Activated T-cell treated with anti-CD3 and anti-CD28 coated beads, Interleukin-2, amount 50 U/mL, for 72 hours (primary cell): ENCODE measurements at places on chromosomes 16 and 17.
A peak's percentile ranks its signal among the peaks of the same experiment; 100 is the strongest.

DNA sequence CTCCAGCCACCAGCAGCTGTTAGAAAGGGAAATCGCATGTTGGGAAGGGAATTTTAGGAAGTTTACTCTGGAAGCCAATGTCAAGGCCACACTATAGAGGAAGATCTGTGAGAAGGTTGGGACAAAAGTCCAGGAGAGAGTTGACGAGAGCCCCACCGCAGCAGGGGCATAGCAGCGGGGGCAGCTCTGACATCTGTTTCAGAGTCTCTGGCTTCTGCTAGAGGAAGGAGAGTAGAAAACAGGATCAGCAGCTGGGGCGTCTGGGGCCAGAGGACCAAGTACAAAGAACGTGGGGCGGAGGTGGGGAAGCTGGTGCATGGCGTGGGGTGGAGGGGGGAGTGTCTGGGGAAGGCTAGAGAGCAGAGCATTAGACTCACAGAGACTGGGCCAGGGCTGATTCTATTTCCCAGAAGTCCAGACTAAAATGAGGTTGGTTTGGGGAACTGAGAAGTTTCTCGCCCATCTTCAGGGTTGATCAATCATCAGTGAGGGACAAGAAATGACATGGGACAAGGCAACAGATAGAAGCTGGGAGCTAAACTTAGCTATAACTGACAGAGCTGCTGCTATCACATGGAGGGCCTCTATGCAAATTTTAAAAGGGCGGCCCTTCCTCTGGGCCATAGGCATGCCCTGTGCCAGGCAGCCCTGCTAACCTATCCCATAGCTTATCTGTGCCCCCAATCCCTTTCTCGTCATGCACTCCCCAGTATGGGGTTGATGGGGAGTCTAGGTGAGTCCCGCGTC is 1.2 kb downstream of the RABEP2 start:
- no peaks in the 10 kb centered on the region for H3K36me3 ChIP-seq
- peak overlapping the region; percentile 9 for H3K27ac ChIP-seq
- peak overlapping the region; percentile 94 for H3K4me3 ChIP-seq
- peaks cover 20% of the 10 kb centered on the region for H3K4me1 ChIP-seq

DNA sequence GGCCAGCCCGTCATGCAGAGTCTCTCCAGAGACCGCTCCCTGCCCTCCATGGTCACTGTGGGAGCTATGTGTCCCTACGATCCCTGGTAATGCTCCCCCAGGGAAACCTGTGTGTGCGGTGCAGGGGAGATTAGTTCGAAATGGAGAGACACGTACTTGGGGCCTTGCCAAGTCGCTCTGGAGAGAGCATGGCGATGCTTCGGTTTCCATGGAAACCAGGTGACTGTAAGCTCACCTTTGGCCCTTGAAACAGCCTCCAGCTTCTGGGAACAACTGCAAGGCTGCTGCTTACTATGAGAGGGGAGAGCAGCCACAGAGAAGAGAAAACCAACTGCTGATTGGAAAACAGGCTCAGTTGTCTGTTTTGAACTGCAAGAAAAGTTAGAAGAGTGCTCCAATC is 879.7 kb upstream of the EEF2KMT start:
- H3K36me3 ChIP-seq = no peaks in the 10 kb centered on the region
- H3K4me1 ChIP-seq = no peaks in the 10 kb centered on the region
- no peak overlapping the region for H3K4me3 ChIP-seq
- no peaks in the 10 kb centered on the region for H3K27me3 ChIP-seq

- no peaks in the 10 kb centered on the region for H3K27me3 ChIP-seq
- no peak overlapping the region for H3K4me3 ChIP-seq
- DNase-seq = no peak
- H3K4me1 ChIP-seq = peaks cover 5% of the 10 kb centered on the region
These were observed 20.3 kb downstream of the GSE1 start for GRCh38 chr16:85633438-85633743.

DNA sequence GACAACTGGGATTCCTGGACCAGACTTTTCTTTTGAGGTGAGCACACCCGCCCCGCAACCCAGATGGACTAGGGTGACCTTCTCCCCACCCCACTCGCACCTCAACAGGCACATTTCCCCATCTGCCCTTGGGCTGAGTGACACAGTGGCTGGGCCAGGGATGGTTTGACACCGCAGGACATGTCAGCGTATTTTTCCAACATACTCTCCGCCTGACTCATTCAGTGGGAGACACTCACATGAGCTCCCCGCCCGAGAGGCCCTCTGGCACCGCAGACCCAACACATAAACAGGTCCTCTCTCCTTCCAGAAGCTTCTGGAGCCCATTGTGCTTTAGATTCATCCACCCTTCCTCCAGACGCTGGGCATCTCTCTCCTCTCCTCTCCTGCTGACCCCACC is 69.4 kb downstream of the ZDHHC7 start:
- no peak for DNase-seq
- H3K4me1 ChIP-seq = no peaks in the 10 kb centered on the region
- no peaks in the 10 kb centered on the region for H3K36me3 ChIP-seq
- H3K27ac ChIP-seq = no peak overlapping the region

DNA sequence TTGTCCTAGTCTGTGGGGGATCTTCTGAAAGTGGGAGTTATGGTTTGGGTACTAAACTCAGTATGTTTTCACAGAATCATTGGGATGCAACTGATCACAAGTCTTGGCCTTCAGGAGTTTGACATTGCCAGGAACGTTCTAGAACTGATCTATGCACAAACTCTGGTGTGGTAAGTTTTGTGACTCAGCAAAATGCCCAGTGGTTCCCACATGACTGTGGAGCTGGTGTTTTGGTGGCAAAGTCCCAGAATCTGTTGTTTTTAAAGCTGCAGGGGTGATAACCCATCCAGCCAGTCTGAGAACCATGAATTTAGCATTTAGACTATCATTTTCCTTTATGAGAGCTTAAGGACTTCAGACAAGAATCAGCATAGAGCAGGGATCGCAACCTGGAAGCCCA is 40.6 kb downstream of the GDE1 start:
- no peak overlapping the region for H3K4me3 ChIP-seq
- DNase-seq = no peak
- H3K27ac ChIP-seq = no peak overlapping the region
- H3K4me1 ChIP-seq = no peaks in the 10 kb centered on the region
- peaks cover 8% of the 10 kb centered on the region for H3K27me3 ChIP-seq

DNA sequence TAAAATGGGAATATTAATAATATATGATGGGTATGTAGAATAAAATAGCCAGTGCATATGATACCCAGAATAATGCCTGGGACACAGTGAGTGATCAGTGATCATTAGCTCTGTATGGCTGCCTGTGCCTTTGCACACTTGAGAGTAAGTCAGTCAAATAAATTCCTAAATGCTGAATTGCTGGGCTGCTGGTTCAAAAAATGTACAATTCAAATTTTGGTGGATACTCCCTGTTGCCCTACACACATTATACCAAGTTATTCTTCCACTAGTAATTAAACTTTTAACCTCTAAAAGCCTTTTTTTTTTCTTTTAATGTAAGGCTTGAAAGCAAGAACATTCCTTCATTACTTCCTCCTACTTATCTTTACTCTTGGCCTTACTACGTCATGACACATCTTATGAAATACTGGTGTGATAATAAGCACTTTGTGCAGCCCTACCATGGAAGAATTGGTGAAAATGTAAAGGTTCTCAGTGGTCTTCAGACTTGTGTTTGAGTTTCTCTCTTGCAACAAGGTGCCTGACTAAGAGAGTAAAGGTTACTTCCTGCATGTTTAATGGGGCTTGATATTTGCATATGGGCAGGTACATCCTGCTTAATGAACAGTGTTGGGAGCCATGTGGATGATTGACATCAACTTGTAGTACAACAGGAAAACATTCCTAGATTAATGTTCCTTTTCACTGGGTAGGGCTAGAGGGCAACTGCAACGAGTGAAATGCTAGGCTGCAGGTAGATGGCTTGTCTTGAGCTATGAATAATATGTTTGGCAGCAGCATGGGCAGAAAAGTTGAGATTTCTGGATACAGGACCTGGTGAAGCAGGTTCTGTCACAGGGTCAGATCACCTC is 84.3 kb downstream of the PRKCA start:
- no peak for DNase-seq
- H3K27me3 ChIP-seq = no peaks in the 10 kb centered on the region
- peak overlapping the region; percentile 39 for H3K4me3 ChIP-seq
- peak overlapping the region; percentile 64 for H3K27ac ChIP-seq
- H3K4me1 ChIP-seq = peaks cover 82% of the 10 kb centered on the region
